ENCODE measurements at places on chromosomes 16 and 17. TPM values are rescaled to one million over a fixed set of nuclear protein-coding genes. Genes with fewer than 3 reads are reported as not detected.

The TMEM106A gene
- 10.8 TPM for total RNA-seq

- DNase-seq = no peak
Observed at GRCh38 chr16:87253536-87253935, 63.7 kb downstream of the C16orf95 start.

The G6PC1 gene
- total RNA-seq = 17.3 TPM

GRCh38 chr16:67930678-67931211 is 917 bp downstream of the CTRL start:
- DNase-seq = no peak

GRCh38 chr17:44932096-44932786 is 15.3 kb downstream of the KIF18B start:
- no peak for DNase-seq

GRCh38 chr16:880471-881171 is 80.1 kb upstream of the GNG13 start:
- no peak for DNase-seq

DNA sequence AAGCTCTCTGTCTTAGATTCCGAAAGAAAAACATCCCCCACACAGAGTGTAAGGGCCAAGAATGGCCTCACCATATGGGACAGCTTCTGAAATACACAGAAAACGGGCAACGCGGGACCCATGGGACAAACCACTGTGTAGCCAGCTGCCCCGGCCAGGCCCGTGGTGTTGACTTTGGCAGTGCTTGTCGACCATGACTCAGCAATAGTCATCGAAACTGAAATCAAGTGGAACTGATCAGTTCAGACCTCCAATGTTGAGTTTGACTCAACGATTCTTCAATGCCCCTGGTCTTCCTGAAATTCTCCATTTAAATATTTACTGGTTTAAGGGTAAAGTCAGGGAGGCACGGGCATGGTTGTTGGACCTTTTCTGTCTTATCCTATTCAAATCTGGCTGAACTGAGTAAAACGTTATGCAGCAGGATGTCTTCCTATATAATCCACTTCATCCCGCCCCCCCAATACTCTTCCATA is 27.5 kb downstream of the ZFHX3 start:
- peak; percentile 67 for DNase-seq

DNA sequence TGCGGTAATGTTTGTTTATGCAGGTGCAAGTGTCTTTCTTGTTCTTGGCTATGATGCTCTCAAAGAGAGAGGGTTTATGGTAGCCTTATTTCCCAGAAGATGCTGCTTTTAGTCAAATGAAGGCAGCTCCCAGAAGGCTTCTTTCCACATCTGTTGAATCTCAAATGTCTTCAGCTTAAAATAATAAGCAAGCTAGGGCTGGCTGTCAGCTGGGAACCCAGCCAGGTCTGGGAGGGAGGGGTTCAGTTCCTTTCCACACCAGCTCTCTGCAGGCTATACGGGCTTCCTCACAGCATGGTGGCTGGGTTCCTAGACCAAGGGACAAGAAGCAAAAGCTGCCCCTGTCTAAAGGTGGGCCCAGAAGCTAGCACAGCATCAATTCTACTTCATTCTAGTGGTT is 47.4 kb upstream of the ATF7IP2 start:
- no peak for DNase-seq

The LDAF1 gene
- total RNA-seq = 61.5 TPM

GRCh38 chr17:41212524-41213169 is 13.8 kb upstream of the KRTAP9-2 start:
- no peak for DNase-seq

- DNase-seq = no peak
Observed at GRCh38 chr17:29615048-29615385, 7.7 kb downstream of the CORO6 start.

DNA sequence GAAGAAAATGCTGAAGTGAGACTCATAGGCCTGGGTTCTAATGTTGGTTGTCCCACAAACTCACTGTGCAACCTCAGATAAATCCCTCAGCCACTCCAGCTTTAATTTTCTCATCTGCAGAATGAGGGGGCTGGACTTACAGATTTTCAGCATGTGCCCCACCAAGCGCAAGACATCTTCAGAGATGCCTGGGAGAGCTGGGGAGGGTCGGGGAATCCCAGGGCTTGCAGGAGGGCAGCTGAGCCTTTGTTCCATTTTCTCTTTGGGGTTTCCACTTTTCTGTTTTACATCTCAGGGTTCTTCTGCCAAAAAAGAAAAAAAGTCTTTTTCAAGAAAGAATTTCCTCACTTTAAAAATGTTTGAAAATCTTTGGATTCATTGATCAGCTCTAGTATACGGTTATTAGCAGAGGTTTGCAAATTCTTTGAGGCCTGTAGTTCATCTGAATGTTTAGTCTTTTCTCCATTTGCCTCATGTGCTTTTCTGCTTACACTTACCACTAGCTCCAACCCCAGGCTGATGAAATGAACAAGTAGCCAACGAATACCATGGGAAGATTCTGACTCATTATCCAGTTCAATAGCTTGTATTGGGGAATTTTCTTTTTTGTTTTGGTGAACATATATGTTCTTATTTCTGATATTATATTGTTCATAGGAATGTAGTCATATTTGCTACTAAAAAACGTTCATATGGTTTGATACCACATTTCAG is 56.4 kb downstream of the CHD9 start:
- DNase-seq = no peak

The CCL16 gene
- total RNA-seq = 0.35 TPM

GRCh38 chr17:50196826-50197225 is 4.6 kb downstream of the COL1A1 start:
- DNase-seq = no peak

- no peak for DNase-seq
Observed at GRCh38 chr17:50995668-50996067, 125.0 kb downstream of the SPAG9 start.

The PLD2 gene
- 48.7 TPM for total RNA-seq

GRCh38 chr16:70159355-70160348 is 13.9 kb upstream of the CLEC18C start:
- no peak for DNase-seq

The SLC39A11 gene
- 62.8 TPM for total RNA-seq

The RGS11 gene
- 6.7 TPM for total RNA-seq

The KCNJ18 gene
- total RNA-seq = not detected

- no peak for DNase-seq
Observed at GRCh38 chr17:8051831-8052230, 13.0 kb downstream of the ALOX15B start.

GRCh38 chr16:60367739-60368138 is 1633.6 kb upstream of the GOT2 start:
- no peak for DNase-seq

DNA sequence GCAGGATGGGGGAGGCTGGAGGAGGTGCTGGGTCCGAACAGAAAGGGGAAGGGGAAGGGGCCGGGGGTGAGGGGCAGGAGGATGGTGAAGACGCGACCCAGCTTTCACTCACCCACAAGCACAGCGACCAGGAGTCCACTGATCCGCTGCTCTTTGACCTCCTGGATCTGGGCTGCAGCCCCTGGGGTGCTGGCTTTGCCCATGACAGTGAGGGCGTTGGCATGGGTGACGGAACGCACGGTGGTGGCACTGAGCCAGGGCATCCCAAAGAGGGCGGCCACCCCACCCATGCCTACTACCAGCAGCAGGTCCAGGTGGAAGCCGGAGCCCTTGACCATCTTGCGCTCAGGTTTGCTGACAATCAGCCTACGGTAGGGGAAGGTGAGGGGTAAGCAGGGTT is 14.9 kb downstream of the SLC4A1 start:
- DNase-seq = no peak

- DNase-seq = peak; percentile 22
Observed at GRCh38 chr16:56530872-56531271, 11.0 kb upstream of the BBS2 start.

- DNase-seq = no peak
Observed at GRCh38 chr16:89038221-89038721, 55.4 kb upstream of the ACSF3 start.

DNA sequence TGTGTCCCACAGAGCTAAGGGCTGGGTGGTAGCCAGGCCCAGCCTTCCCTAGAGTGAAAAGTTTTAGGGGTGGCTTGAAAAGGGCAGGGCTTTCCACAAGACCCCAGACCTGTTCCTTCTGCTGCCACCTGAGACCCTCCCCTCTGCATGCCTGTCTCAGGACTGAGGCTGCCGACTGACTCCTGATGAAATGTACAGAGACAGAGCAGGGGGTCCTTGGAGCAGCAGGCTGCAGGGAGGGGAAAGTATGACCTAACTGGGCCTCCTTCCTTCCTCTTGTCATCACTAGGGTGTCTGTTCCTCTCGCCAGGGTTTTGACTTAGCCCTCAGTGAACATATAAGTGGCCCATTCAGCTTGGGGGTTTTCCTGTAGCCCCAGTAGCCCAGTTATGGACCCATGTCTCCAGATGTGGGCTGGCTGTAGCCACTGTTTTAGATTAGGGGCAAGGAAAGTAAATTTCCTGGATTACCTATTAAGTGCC is 14.9 kb upstream of the NFATC3 start:
- no peak for DNase-seq

The KRT12 gene
- total RNA-seq = not detected

The PPP1R1B gene
- total RNA-seq = 2.4 TPM

DNA sequence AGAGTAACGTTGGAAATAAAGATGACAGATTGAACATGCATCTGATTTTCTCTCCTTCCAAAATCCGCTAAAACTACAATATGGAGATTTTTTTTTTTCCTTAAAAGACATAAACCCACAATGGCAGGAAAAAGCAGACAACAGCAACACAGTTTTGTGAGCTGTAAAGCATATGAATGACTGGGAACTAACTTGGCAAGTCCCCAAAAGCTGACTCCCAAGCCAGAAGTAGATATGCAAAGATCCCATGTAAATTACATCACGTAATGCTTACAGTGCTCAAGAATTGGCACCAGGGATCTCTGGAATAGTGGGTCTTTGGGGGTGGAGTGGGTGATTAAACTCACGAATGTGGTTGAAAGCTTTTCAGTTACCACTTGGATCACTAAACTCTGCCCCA is 106.6 kb downstream of the ELAC2 start:
- no peak for DNase-seq

DNA sequence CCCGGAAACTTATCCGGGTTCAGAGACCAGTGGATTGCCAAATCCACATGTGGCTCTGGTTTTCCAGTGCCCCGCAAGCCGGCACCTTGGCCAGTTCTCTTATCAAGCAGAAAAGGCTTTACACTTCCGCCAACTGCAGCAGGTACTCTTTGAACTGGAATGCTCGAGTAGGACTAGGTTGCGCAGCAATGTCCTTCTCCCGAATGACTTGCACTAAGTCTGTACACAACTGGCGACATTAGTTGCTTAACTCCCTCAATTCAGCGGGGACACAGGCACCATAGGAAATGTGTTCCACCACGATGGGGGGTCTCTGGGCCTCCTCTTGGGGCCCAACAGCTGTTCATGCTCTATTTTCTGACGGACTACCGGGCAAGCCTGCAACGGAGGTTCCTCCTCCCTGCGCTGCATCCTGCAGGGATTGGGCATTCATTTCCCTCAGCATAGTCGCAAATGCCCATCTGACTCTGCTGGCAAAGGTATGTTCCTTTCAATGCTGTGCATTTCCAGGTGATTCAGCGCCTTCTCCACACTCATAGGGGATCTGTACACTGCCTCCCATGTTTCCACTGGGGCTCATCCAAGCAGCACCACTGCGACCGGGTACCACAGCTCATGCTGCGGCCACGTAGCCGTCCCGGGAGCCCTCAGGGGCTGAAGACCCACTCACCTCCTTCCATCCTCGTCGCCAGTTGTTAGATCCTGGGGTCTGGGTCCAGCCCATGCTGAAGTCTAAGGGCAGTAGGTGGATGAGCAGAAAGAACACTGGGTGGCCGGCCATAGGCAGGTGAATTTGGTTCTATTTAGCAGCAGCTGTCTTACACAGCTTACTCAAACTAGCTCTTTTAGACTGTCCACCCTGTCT is 34.2 kb upstream of the APPBP2 start:
- DNase-seq = no peak

- no peak for DNase-seq
Observed at GRCh38 chr16:56918467-56919012, 13.4 kb upstream of the HERPUD1 start.

GRCh38 chr16:85359147-85359822 is 247.0 kb upstream of the CIBAR2 start:
- no peak for DNase-seq

The FN3KRP gene
- total RNA-seq = 38.5 TPM

DNA sequence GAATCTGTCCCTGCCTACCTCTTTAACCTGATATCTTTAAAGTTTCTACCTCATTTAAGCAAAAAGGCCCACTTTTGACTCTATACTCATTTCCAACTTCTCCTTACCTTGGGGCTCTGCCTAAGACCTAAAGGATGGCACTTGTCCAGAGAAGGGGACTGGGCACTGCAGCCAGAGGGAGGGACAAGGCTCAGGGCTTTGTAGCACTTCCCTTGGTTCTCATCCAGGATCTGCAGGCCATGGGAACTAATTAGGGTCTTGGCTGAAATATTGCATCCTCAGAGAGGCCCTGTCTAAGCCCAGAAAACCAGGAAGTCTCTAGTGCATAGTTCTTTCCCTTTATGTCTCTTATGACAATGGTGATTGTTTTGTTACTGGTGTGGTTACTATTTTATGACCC is 37.3 kb downstream of the IRX5 start:
- DNase-seq = no peak

DNA sequence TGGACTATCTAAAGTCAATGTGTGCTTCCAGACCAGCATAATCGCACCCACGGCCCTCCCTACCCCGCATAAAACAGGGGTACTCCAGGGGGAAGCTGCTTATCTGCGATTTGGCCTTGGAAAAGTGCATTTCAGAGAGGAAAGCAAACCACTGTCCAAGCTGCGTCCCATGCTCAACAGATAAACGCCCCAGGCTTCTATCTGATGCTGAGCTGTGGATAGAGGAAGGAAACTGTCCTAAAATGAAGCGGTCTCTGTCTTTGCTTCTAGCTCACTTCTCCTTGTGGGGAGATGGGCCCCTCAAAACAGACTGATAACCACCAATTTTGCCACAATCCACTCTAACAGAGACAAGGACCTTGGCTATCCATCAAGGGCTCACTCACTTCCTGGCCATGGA is 160.5 kb upstream of the TNRC6C start:
- DNase-seq = no peak

DNA sequence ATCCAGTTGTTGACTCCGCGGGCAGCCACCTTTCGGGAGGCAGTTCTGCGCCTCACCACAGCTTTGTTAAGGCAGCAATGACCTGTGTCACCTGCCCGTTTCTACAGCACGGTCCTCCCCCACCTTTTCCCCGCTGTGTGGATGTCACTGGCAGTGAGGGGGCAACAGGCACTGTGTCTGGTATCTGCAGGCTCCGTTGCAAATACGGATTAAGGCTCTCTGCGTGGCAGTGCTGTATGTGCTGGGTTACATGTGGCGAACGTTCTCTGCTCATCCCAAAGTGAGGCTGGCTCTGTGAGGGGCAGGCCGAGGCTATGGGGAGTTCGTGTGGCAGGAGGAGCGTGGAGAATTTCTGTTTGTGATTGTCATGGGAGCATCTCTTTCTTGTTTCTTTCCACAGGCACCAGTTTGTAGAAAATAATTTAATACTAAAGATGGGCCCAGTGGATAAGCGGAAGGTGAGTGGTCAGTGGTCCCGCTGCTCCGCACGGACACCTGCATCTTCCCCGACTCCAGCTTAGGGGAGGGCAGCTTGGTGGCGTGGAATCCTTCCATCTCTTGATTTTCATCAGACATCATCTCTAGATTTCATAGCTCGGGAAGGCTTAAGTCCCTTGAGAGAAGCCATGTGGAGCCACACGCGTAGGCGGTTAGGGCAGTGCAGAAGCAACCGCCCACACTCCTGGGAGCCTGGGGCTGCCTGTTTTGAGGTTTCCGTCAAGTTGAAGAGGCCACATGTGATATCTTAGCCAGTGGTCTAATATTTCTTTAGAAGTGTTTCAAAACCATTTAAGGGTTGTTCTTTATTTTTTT is 57.8 kb downstream of the PDPK1 start:
- DNase-seq = no peak

GRCh38 chr17:3798273-3799180 is 2.5 kb downstream of the ITGAE start:
- no peak for DNase-seq

The KLHL10 gene
- 0.29 TPM for total RNA-seq
